ENCODE measurements at places on chromosomes 4 and X.

GRCh38 chrX:9164086-9164485, 130.2 kb upstream of the FAM9B start:
- no peaks in the 10 kb centered on the region for H3K36me3 ChIP-seq
- no peaks in the 10 kb centered on the region for H3K27me3 ChIP-seq
- DNase-seq = no peak
- no peaks in the 10 kb centered on the region for H3K4me1 ChIP-seq
- no peak overlapping the region for H3K27ac ChIP-seq

DNA sequence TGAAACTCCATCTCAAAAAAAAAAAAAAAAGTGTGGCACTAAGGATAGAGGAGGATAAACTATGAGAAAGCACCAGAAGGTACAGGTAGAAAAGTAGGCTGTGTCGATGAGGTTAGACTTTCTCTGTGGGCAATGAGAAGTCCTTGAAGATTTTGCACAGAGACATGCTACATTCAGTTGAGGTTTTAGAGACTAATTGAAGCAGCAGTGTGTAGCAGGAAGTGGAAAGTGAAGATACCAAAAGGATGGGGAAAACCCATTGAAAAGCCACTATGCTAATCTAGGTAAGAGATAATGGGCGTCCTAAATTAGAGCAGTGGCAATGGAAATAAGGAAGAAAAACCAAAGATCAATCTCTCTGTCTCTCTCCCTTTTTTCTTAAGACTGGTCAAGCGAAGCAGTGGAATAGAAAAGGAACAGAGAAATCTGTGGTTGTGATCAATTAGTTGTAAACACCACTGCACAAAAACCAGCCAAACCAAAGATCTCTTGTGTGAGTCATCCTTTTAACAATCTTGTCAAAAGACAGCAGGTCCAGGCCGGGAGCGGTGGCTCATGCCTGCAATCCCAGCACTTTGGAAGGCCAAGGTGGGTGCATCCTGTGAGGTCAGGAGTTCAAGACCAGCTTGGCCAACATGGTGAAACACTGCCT, 3.5 kb downstream of the SPINK2 start:
- H3K36me3 ChIP-seq = no peaks in the 10 kb centered on the region
- H3K27me3 ChIP-seq = no peaks in the 10 kb centered on the region
- H3K4me1 ChIP-seq = no peaks in the 10 kb centered on the region

- H3K27me3 ChIP-seq = no peaks in the 10 kb centered on the region
- H3K36me3 ChIP-seq = no peaks in the 10 kb centered on the region
- DNase-seq = no peak
- H3K4me1 ChIP-seq = no peaks in the 10 kb centered on the region
- no peak overlapping the region for H3K4me3 ChIP-seq
- H3K27ac ChIP-seq = no peak overlapping the region
Observed at GRCh38 chrX:33128048-33128805, 83.1 kb downstream of the DMD start.

DNA sequence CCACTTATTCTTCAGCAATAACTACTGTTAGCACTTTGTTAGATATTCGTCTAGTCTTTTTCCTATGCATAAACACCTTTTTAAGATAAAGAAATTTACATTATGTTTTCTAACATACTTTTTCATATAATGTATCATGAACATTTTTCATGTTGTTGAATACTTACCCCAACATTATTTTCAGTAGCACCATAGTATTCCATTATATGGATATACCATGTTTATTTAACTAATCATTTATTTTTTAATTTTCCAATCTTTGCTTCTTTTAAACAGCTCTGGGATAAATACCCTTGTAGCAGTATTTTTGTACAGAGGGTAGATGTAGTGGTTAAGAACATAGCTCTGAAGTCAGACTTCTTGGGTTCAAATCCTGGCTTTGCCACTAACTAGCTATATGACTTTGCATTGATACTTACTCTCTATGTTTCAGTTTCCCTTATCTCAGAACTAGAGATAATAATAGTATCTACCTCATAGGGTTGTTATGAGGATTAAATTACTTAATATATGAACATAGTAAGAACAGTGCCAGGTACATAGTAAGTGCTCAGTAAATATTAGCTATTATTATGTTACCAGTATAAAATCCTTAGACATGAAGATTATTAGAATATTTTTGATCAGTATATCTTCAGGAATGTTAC, 11.3 kb downstream of the EXOC1 start:
- no peaks in the 10 kb centered on the region for H3K36me3 ChIP-seq
- no peak overlapping the region for H3K27ac ChIP-seq
- no peaks in the 10 kb centered on the region for H3K27me3 ChIP-seq
- no peak overlapping the region for H3K4me3 ChIP-seq

- H3K36me3 ChIP-seq = no peaks in the 10 kb centered on the region
- no peak overlapping the region for H3K27ac ChIP-seq
- no peaks in the 10 kb centered on the region for H3K27me3 ChIP-seq
- no peaks in the 10 kb centered on the region for H3K4me1 ChIP-seq
Observed at GRCh38 chrX:27889878-27890277, 82.1 kb downstream of the MAGEB10 start.

- no peak overlapping the region for H3K27ac ChIP-seq
- H3K4me3 ChIP-seq = no peak overlapping the region
- DNase-seq = no peak
- H3K4me1 ChIP-seq = no peaks in the 10 kb centered on the region
- H3K27me3 ChIP-seq = no peaks in the 10 kb centered on the region
- no peaks in the 10 kb centered on the region for H3K36me3 ChIP-seq
Observed at GRCh38 chr4:52059372-52059771, 8.3 kb downstream of the SPATA18 start.

- no peaks in the 10 kb centered on the region for H3K36me3 ChIP-seq
- H3K4me1 ChIP-seq = no peaks in the 10 kb centered on the region
- H3K27me3 ChIP-seq = no peaks in the 10 kb centered on the region
- DNase-seq = no peak
- H3K27ac ChIP-seq = no peak overlapping the region
- no peak overlapping the region for H3K4me3 ChIP-seq
Observed at GRCh38 chr4:130486186-130486585, 1390.2 kb downstream of the C4orf33 start.

- H3K36me3 ChIP-seq = no peaks in the 10 kb centered on the region
- no peaks in the 10 kb centered on the region for H3K27me3 ChIP-seq
- no peaks in the 10 kb centered on the region for H3K4me1 ChIP-seq
- DNase-seq = no peak
- no peak overlapping the region for H3K4me3 ChIP-seq
Observed at GRCh38 chr4:107814758-107815157, 10.0 kb upstream of the SGMS2 start.

DNA sequence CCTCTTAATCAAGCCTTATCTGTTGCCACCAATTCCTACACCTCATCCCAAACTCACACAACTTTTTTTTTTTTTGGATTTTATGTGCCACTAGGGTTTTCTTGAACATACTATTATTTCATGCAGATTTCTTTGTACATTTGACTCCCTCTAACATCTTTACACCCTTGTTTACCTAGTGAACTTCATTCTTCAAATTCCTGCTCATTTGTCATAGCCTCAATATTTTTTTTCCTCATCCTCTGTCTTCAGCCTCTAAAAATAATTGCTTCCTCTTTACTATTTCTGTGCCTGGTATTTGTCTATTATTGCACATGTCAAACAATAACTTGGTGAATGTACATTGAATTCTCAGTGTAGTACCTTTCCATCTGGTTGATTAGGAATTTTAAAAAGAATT, 22.0 kb downstream of the NBDY start:
- H3K27ac ChIP-seq = no peak overlapping the region
- H3K4me3 ChIP-seq = no peak overlapping the region

- no peak for DNase-seq
- no peak overlapping the region for H3K27ac ChIP-seq
- H3K27me3 ChIP-seq = no peaks in the 10 kb centered on the region
- H3K4me3 ChIP-seq = no peak overlapping the region
- H3K4me1 ChIP-seq = peaks cover 6% of the 10 kb centered on the region
- H3K36me3 ChIP-seq = no peaks in the 10 kb centered on the region
Observed at GRCh38 chrX:9789555-9789954, 3.3 kb downstream of the SHROOM2 start.

GRCh38 chr4:165826166-165826565, 46.9 kb upstream of the TLL1 start:
- H3K4me1 ChIP-seq = no peaks in the 10 kb centered on the region
- no peaks in the 10 kb centered on the region for H3K27me3 ChIP-seq
- no peak overlapping the region for H3K27ac ChIP-seq
- no peak for DNase-seq

DNA sequence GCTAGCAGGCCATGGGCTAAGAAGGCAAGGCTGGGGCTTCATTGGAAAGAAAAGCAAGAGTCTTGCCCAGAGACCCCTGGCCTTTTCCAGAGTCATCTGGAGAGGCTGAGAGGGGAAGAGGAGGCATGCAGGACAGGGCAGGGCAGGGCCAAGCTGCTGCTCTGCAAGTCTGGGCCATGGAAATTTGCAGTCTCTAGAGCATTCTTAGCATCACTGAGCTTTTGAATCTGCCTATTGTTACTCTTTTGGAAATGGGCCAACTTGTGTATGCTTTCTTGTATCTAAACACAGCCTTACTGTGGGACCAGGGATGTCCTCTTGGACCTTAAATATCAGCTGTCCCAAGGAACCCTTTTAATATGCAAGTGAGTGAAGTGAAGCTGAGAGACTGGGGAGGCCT, 560.5 kb downstream of the MID1IP1 start:
- H3K27ac ChIP-seq = no peak overlapping the region
- H3K4me3 ChIP-seq = no peak overlapping the region
- no peaks in the 10 kb centered on the region for H3K36me3 ChIP-seq

- no peak overlapping the region for H3K27ac ChIP-seq
- no peaks in the 10 kb centered on the region for H3K36me3 ChIP-seq
- H3K27me3 ChIP-seq = no peaks in the 10 kb centered on the region
- peaks cover 8% of the 10 kb centered on the region for H3K4me1 ChIP-seq
Observed at GRCh38 chr4:105148776-105149175, 2.1 kb downstream of the TET2 start.

DNA sequence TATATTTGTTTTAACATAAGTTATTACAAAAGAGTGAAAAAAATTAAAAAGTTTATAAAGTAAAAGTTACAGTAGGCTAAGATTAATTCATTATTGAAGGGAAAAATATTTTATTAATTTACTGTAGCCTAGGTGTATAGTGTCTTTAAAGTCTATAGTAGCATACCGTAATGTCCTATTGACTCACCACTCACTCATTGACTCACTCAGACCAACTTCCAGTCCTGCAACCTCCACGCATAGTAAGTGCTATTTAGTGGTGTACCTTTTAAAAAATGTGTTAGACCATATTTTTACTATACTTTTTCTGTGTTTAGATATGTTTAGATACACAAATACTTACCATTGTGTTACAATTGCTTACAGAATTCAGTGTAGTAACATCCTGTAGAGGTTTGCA, 841.1 kb downstream of the CENPC start:
- no peaks in the 10 kb centered on the region for H3K4me1 ChIP-seq
- H3K4me3 ChIP-seq = no peak overlapping the region
- H3K27ac ChIP-seq = no peak overlapping the region
- H3K27me3 ChIP-seq = no peaks in the 10 kb centered on the region

DNA sequence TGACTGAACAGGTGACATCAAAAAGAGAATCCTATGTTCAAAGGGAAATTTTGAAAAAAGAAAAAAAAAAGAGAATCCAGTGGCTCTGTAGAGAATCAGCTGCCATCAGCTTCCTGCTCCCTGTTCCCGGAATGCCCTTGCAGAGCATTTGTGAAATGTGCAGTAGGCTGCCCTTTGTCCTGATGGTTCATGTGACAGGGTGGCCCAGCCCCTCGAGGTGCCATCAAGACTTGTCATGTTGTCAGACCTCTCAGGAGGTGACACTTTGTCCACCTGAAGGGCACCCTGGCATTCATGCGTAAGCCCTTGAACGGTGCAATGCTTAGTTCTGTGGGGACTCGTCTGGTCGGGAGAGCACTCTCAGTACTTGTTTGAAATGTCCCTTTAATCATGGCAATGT, 71.4 kb downstream of the CLDN34 start:
- peaks cover 2% of the 10 kb centered on the region for H3K4me1 ChIP-seq
- no peaks in the 10 kb centered on the region for H3K27me3 ChIP-seq
- H3K27ac ChIP-seq = no peak overlapping the region
- no peaks in the 10 kb centered on the region for H3K36me3 ChIP-seq
- DNase-seq = no peak
- no peak overlapping the region for H3K4me3 ChIP-seq

GRCh38 chrX:110308220-110308619, 9.7 kb downstream of the AMMECR1 start:
- no peak for DNase-seq
- no peaks in the 10 kb centered on the region for H3K27me3 ChIP-seq
- no peak overlapping the region for H3K27ac ChIP-seq
- H3K4me1 ChIP-seq = no peaks in the 10 kb centered on the region
- no peak overlapping the region for H3K4me3 ChIP-seq
- H3K36me3 ChIP-seq = no peaks in the 10 kb centered on the region

DNA sequence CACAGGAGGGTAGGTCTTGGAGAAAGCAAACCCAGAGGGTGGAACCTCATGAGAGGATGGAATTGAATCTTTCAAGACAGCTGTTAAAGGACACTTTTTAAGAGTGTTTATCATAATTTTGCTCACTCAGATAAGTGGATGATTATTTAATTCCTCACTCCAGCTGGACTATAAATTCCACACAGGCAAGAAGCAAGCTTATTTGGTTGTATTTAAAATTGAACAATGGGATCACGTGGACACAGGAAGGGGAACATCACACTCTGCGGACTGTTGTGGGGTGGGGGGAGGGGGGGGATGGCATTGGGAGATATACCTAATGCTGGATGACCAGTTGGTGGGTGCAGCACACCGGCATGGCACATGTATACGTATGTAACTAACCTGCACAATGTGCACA, 116.3 kb downstream of the DHRSX start:
- no peak overlapping the region for H3K4me3 ChIP-seq
- H3K36me3 ChIP-seq = no peaks in the 10 kb centered on the region
- H3K27ac ChIP-seq = no peak overlapping the region
